ENCODE measurements at places on chromosomes 4 and X.

DNA sequence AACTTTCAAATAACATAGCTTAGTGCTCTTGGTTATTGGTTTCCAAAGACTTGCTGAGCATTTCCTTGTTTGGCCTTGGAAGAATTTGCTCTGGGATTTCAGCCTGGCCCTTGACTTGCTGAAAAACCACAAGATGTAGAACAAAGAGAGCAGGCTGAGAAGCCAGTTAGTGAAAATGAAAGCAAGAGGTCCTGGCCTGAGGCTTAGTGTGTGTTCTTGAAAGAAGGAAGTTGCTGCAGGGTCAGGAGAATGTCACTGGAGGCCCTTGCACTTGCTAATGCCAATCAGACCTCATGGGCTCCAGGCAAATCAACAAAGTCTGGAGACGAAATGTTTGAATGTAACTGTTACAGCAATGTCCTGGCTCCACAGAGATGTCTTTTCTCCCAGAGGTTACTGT lies 79.4 kb downstream of the SYNPO2 start:
- no peak for DNase-seq

DNA sequence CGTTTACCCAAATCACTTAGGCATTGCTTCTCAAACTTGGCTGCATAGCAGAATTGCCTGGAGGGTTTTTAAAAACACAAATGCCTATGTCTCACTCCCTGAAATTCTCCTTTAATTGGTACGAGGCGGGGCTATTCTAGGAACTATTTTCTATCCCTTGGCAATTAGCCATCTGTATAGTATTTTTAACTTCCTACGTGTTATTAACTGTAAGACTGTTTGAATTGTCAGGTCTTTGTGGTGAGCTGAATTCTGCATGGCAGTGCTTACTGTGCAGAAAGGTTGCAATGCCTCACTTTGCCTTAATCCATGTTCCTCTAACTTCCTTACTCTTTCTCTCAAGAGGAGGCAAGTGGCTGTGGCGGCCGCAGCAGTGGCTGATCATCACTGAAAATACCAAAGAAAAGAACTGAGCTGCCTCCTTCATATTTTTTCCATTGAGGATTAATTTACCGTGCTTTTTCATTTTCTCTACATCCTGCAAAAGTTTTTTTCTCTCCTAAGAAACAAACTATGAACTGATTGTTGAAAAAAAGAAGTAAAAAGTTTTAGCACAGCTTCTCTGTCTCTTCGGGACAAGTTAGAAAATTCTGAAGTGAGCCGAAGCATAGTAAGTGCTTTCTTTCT lies at the start of gene SHROOM3:
Gene SHROOM3 (plus strand): TSS at position 329 of the 627 bp plus-strand sequence. CDS start 824 bp downstream, outside the sequence.
- no peak for DNase-seq

GRCh38 chr4:173704201-173704600 lies 174.2 kb upstream of the HAND2 start:
- no peak for DNase-seq

GRCh38 chr4:24862073-24862751 lies 50.6 kb downstream of the CCDC149 start:
- DNase-seq, result no peak

DNA sequence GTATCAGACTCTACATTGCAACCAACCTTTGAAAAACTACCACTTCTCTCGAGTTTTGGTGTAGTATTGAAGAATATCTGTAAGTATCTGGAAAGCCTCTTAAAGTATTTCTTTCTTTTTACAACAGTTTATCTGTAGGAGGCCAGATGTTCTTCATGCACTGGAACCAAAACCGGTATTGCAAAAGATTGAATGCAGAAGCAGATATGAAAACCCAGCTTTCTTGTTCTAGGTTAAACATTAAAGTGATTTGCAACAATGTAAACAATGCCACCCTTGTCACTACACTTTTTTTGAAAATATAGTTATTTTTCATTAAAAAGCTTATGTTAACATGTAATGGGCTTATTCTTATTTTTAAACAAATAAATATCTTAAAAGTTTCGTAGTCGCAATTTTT lies 27.2 kb downstream of the PLS3 start:
- no peak for DNase-seq

GRCh38 chr4:48025005-48025404 lies 8.4 kb downstream of the NIPAL1 start:
- DNase-seq, result no peak

DNA sequence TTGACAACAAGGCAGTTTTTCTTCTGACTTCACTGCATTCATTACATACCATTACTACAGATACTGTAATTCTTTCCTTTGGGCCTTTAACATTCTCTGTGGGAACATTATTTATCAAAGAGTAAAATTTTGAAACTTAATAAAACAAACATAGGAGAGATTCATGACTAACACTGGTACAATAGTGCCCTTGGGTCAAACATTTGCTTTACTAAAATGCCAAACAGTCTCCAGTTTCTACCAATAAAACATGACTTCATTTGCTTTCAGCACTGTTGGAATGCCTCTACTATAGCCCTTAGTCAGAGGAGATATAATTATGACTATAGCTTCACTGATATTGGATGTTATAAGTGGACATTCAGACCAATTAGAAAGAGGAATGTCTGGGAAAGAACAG lies 481.5 kb downstream of the PACRGL start:
- no peak for DNase-seq

DNA sequence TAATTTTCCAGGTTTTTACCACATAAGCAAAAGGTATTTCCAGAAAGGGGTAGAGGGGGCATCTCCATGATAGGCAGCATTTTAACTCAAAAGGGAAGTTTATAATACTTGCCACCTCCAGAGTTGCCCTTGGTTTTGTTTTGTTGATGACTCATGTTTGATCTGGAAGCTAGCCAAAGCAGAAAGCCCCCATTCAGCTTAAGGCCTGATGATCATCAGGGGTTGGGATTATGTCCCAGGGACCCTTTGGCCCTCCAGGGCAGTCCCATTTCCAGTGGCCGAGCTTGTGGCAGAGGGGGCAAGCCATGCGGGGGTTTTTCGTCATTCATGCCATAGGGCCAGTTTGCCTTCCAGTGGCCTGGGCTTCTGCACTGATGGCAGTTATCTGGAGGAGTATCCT lies 143.0 kb upstream of the PLAC1 start:
- no peak for DNase-seq

DNA sequence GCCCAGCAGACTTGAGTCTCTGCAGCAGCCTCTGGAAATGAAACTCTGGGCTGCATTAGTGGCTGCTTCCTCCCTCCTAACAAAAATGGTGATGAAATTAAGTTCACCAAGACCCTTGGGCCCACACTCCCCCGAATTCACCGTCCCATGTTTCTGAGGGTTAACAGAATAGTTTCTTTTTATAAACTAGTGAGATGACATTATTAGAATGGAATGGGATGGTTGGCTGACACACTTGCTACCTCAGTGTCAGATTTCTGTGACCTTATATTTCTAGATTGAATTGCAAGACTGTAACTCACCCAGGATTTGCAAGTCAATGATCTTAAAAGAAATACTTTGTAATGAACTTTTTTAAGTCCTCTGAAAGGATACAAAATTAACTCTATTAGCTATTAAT lies 127.1 kb downstream of the SHROOM3 start:
- no peak for DNase-seq

DNA sequence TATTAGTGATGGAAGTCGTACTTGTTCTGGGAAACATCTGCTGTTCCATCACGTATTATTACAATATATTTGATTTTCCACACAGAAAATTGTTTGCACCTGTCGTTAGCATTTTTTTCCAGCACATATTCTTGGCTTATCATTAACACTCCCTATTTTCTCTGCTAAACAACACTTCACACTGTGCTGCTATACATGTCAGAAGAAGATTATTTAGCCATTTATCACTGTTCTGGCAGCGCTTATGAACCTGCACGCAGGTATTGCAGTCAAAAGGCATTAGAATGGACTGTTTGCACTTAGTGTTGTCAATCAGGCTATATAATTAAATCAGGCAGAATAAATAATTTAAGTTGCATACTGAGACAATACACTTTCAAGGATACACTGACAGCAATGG lies 218.6 kb downstream of the CHM start:
- no peak for DNase-seq

DNA sequence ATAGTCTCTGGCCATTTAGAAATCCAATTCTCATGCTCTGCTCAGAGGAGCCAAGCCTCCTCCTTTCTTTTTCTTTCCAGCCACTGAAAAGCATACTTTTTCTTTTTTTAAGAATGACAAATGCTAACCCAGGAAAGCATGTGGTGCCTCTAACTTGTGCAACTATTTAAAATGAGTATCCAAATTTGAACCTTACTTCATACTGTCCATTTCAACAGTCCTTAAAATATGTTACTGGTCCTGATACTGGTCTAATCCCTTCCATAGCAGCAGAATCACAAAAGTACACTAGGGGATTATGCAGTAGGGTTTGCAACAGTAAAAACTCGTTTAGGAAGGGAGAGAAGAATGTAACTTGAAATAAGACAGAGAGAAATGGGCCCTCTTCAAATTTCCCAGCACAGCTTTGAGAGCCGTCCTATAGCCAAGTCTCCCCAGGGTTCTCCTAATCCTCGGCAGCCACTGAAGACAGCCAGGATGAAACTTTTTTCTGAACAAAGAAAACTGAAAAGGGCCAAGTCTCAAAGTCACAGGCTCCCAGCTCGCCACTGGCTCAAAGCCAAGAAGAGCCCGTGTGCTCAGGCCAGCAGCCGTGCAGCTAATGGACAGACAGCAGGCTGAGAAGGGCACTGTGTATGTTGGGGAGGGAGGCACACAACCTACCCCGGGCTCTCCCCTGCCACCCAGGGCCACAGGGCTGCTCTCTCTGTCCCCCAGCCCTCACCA lies 39.5 kb downstream of the GPC4 start:
- no peak for DNase-seq

DNA sequence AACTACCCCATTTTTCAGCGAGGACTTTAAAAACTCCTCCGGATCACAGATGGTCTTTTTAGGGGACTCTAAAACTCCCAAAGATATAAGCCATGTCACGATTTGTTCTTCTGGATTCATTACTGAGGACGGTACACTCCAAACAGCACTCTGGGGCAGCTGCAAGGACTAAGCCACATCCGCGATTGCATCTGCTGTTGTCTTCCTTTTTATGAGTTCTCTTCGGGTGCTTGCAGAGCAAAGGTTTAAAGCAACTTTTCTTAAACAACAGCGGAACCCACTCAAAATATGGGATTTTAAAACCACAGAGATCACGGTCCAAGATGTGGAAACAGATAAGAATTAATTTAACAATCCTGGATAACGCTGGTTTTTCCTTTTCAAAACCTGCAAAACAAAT lies at the start of gene ARHGEF6:
Gene ARHGEF6 (minus strand): TSS at position 170 of the 400 bp plus-strand sequence. CDS start 50 bp downstream, at position 120.
- no peak for DNase-seq

DNA sequence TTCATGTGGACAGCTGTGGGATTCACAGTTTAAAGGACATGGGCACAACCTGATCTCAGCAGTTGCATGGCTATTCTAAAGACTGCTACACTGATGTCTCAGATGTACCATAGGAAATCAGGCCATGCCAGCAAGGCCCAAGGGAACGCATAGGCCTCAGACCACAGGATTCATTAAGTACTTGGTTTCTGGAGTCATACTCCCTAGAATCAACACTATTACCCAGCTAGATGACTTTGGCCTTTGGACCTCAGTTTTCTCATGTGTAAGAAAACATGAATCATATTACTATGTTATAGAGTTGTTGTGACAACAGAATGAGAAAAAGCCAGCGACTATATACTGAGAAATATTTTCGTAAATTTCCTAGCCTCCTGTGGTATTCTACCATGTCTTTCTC lies 67.9 kb downstream of the NHS start:
- no peak for DNase-seq

GRCh38 chr4:45778514-45778913 lies 345.3 kb downstream of the GABRG1 start:
- DNase-seq, result no peak

DNA sequence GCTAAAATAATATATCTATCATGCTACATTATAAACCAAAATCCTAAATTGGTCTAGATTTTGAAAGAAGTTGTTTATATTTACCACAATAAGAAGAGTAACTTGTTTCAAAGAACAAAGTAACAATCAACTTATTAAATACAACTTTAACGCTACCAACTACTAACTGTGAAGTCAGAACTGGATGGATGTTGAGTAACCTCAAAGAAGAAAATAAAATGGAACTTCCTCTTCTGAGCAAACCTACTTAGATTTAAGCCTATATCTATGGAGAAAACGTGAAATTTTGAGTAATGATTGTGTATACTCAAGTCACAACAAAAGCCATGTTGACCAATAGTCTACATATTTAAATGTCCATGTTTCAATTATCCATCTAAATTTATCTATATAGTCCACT lies 25.7 kb downstream of the SH3RF1 start:
- DNase-seq, result no peak

GRCh38 chrX:70411475-70411874 lies 11.6 kb upstream of the GDPD2 start:
- DNase-seq, result no peak

DNA sequence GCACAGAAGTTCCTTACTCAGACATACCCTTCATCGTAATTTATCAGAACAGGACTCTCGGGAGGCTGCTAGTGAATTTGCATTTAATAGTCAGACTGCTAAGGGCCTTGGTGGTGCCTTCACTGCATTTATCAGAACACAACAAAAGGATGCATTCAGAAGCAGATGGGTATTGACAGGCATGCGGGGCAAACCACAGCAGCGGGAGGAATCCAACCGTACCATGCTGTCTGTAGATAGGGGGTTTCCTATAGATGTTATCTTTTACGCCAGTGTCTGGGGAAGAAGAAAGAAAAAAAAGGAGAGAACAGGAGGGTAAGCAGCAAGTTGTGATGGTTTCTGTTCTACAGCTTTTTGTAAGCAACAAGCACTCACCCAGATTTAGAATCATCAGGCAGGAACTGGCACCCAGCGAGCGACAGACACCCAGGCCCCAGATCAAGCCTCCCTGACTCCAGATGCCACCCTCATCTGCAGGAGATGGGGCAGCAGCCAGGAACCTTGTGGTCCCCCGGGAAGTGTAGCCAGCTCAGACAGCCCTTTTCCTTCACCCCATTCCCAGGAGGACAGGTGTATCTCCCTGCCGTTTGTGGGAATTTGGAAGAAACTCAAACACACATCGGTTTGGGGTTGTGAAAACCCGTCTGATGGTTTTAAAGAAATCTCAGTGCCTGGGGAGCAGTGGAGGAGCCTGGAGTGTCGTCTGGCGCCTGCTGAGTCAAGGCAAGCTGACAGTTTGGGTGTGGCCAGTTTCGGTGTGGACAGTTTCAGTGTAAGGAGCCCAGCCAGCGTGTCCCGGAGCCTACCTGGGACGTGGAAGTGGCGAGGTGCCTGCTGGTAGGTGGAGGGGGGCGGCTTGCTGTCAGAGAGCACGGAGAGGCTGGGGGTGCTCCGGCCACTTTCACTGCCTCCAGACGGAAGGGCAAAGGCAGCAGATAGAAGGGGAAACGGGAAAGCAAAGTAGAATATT lies 80.0 kb upstream of the AFAP1 start:
- no peak for DNase-seq
